Chondrocyte (in vitro differentiated cells): ENCODE measurements at places on chromosomes 5 and 9. TPM values are rescaled to one million over a fixed set of nuclear protein-coding genes. Genes with fewer than 3 reads are reported as not detected.

Gene THBS4
- 0.28 to 1.6 TPM (median 0.75 TPM) in 3 replicates for total RNA-seq

Gene FGF10
- not detected in 3 replicates for total RNA-seq

DNA sequence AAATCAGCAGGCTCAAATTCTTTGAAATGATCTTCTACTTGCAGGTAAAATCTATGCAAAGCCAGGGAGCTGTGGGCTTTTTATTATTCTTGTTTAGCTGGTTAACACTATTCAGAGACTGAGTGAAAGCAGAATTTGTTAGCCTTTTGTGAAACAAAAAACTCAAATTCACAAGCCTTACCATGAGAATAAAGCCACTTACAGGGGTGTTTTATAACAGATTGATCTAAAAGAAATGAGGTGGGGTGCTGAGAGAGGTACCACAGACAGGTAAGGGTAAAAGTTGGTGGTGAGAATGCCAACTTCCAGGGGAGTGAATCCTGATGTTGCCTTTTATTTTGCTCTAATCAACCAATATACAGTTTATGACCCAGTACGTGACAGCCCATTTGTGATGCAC is 1585.6 kb downstream of the EFNA5 start:
- no peak overlapping the region for H3K4me3 ChIP-seq
- no peaks in the 10 kb centered on the region for H3K36me3 ChIP-seq
- H3K27ac ChIP-seq: no peak overlapping the region

GRCh38 chr5:40071870-40072269 is 607.8 kb upstream of the PTGER4 start:
- no peak overlapping the region for H3K4me3 ChIP-seq
- no peak overlapping the region for H3K27ac ChIP-seq
- H3K4me1 ChIP-seq: no peaks in the 10 kb centered on the region
- peaks cover 21% of the 10 kb centered on the region for H3K27me3 ChIP-seq

DNA sequence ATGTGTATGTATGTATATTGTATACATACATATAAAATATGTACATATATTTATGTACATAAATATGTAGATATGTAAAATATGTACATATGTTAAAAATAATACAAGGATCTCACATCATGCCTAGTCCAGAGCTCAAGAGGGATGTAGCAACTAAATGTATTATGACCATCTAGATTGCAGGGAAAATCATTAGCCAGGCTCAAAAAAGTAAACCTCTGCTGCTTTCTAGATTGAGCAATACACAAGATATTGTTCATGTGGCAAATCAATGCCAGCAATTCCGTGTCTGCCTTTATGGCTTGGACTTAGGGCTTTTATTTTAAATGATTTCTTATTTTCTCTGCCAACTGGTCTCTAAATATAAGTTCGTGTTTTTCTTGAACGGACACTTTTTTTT is 65.2 kb downstream of the RAI14 start:
- H3K36me3 ChIP-seq: peaks cover 7% of the 10 kb centered on the region
- DNase-seq: no peak
- no peak overlapping the region for H3K4me3 ChIP-seq
- no peaks in the 10 kb centered on the region for H3K27me3 ChIP-seq

- no peaks in the 10 kb centered on the region for H3K36me3 ChIP-seq
- H3K4me3 ChIP-seq: no peak overlapping the region
- H3K27ac ChIP-seq: no peak overlapping the region
- DNase-seq: no peak
Observed at GRCh38 chr9:95438561-95439357, 78.0 kb downstream of the PTCH1 start.

DNA sequence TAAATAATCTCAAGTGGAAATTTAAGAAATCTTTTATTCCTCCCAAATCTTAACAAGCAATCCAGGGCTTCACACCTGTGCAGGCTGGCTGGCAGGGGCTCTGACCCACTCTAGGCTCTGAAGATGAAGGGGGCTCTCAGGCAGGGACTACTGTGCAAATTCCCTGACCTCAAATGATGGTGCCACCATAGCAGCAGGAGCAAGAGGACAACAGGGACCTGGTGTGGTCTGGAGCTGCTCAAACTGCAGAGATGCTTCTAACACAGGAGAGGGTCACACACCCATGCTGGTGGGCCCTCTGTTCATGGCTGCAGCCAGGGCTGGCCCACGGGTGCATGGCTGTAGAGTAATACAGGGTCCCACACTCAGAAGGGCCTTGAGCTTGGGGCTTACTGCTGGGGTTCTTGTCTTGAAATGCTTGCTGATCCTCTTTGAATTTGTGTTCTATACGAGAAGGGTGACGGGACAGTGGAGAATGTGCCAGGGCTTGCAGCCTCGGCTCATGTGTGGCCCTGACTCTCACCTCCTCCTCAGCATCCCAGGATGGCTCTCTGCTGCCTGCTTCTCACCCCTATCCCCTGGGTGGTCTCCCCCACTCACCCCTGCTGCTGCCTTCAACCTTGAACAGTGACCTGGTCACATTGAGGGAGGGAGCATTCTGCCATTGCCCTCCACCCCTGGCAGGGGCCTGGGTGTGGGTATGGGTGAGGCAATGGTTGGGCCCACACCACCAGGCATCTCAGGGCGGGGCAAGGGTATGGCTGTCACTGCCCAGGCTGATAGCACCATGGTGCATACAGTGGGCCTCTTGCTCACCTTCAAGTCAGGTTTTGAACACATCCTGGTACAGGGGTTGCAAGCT is 191.7 kb downstream of the FSTL4 start:
- no peak for DNase-seq
- H3K36me3 ChIP-seq: no peaks in the 10 kb centered on the region
- H3K4me1 ChIP-seq: peaks cover 9% of the 10 kb centered on the region
- no peak overlapping the region for H3K4me3 ChIP-seq
- no peak overlapping the region for H3K27ac ChIP-seq

- no peaks in the 10 kb centered on the region for H3K4me1 ChIP-seq
- no peaks in the 10 kb centered on the region for H3K36me3 ChIP-seq
- H3K27ac ChIP-seq: no peak overlapping the region
- no peak for DNase-seq
- H3K27me3 ChIP-seq: peaks cover 18% of the 10 kb centered on the region
Observed at GRCh38 chr9:135612981-135613910, 26.1 kb downstream of the GLT6D1 start.

- peak; percentile 56 for DNase-seq
- H3K27ac ChIP-seq: no peak overlapping the region
- H3K27me3 ChIP-seq: no peaks in the 10 kb centered on the region
- H3K36me3 ChIP-seq: peaks cover 15% of the 10 kb centered on the region
Observed at GRCh38 chr5:134577796-134578577, 52.5 kb downstream of the JADE2 start.

Gene SPINK4
- not detected in 3 replicates for total RNA-seq

DNA sequence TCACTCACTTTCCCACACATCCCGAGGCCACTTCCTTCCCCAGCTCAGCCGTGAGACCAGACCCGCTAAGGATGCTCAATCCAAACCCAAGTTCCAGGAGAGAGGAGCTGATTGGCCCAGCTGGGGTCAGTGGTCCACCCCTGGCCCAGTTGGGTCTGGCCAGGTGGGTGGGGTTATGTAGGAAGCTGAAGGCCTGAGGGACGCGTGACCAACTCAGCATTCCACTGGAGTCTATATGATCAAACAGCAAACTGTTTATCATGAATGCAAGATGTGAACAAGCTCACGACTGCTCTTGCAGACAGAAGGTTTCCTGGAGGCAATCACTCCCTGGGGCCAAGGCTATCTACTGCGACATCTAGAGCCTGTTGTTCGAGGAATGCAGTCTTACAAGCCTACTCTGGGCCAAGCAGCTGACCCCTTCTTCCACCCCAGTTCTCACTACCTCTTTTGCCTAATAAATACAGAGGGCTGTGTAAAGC is 4.9 kb upstream of the RAPGEF1 start:
- H3K27me3 ChIP-seq: no peaks in the 10 kb centered on the region
- no peaks in the 10 kb centered on the region for H3K36me3 ChIP-seq
- H3K27ac ChIP-seq: no peak overlapping the region
- no peak overlapping the region for H3K4me3 ChIP-seq
- H3K4me1 ChIP-seq: no peaks in the 10 kb centered on the region
- DNase-seq: no peak

Gene ADAMTSL1
- total RNA-seq: 0.41 to 2.0 TPM (median 1.0 TPM) in 3 replicates

DNA sequence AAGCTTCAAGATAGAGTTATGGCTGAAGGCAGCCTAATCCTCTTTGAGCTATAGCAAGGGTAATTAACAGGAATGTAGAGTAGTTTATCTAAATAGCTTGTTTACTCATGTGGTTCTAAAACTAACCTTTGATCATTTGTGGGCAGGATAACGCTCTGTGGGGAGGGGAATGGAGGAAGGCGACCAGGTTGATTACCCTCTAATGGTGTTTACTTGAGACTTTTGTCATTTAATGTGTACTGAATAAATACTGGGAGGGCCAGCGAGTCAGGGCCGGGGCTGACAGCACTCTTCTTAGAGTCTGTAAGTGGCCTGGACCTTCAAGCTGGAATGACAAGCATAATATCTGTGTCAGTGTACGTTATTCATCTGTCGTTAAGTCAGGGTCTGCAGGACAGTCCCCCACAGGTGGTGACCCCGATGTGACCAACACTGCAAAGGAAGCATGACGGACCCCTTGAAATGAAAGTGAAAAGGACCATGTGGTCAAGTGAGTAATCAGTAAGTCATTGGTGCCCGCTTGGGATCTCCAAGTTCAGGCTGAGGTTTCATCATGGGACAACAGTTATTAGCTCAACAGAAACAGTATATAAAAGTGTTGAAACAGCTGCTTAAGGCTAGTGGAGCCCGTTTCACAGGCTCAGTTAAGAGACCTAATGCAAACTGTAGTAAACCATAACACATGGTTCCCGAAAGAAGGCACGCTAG is 162.6 kb downstream of the CPLANE1 start:
- H3K4me1 ChIP-seq: peaks cover 6% of the 10 kb centered on the region
- no peak overlapping the region for H3K4me3 ChIP-seq
- peaks cover 9% of the 10 kb centered on the region for H3K36me3 ChIP-seq
- DNase-seq: no peak
- no peak overlapping the region for H3K27ac ChIP-seq
- H3K27me3 ChIP-seq: no peaks in the 10 kb centered on the region

- no peak overlapping the region for H3K27ac ChIP-seq
- H3K36me3 ChIP-seq: no peaks in the 10 kb centered on the region
- DNase-seq: no peak
Observed at GRCh38 chr9:132244582-132245455, 83.0 kb downstream of the NTNG2 start.

Gene PCA3
- total RNA-seq: not detected in 3 replicates

- DNase-seq: no peak
- peak overlapping the region; percentile 94 for H3K27ac ChIP-seq
- peak overlapping the region; percentile 31 for H3K4me3 ChIP-seq
Observed at GRCh38 chr9:120916588-120916987, 10.0 kb downstream of the TRAF1 start.

GRCh38 chr9:89732295-89732938 is 127.6 kb downstream of the GADD45G start:
- peaks cover 20% of the 10 kb centered on the region for H3K27me3 ChIP-seq
- no peaks in the 10 kb centered on the region for H3K4me1 ChIP-seq
- H3K36me3 ChIP-seq: no peaks in the 10 kb centered on the region
- peak overlapping the region; percentile 32 for H3K27ac ChIP-seq
- DNase-seq: no peak

Gene ASPN
- 335 to 385 TPM (median 376 TPM) in 3 replicates for total RNA-seq

Gene HRCT1
- 7.2 to 16.6 TPM (median 7.8 TPM) in 3 replicates for total RNA-seq

DNA sequence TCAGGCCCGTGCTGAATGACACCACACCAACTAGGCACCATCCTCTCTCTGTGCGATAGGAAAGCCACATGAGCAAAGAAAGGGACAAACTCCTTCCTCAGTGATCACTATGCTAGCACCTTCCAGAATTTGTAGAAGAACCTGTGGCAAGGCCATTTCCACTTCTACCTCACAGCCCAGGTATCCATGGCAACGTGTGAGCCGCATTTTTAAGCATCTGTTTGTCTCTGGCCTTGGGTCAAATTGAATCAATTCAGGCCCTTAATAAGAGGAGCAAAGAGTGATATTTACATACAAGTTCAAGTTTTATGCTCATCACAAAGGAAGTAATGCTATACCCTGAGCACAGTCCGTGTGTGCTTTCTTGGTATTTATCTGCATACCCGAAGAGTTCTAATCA is 179.3 kb downstream of the SLC12A2 start:
- DNase-seq: no peak
- peaks cover 44% of the 10 kb centered on the region for H3K36me3 ChIP-seq
- peaks cover 15% of the 10 kb centered on the region for H3K4me1 ChIP-seq
- H3K27ac ChIP-seq: no peak overlapping the region

GRCh38 chr9:133939845-133940244 is 52.3 kb downstream of the VAV2 start:
- peaks cover 16% of the 10 kb centered on the region for H3K4me1 ChIP-seq
- peak; percentile 73 for DNase-seq
- no peaks in the 10 kb centered on the region for H3K27me3 ChIP-seq

DNA sequence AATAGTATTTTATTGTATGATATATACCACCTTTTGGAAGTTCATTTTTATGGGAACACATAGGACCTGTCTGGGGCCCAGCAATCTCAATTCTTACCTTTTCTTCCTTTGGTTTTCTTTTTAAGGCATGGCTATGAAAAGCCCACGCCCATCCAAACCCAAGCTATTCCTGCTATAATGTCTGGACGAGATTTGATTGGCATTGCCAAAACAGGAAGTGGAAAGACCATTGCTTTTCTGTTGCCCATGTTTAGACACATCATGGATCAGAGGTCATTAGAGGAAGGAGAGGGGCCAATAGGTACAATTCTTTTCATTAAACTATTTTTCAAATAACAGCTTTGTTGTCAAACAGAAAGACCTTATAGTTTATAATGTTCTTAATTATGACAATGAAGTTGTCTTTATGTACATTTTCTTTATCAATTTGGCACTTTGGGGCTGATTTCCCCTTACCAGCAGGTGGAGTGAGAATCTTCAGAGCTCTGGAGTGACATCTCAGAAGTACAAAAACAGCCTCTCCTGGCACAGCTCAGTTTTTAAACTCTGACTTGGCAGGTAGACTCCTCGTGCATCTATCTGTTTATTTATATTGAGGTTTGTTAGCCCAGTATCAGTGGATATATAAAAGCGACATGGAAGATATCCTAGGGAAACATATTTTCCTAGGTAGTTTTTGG is 25.8 kb downstream of the DDX46 start:
- H3K4me3 ChIP-seq: no peak overlapping the region
- peaks cover 22% of the 10 kb centered on the region for H3K36me3 ChIP-seq
- H3K27me3 ChIP-seq: no peaks in the 10 kb centered on the region
- no peaks in the 10 kb centered on the region for H3K4me1 ChIP-seq

GRCh38 chr9:106653213-106653612 is 209.8 kb upstream of the ZNF462 start:
- no peak overlapping the region for H3K27ac ChIP-seq
- no peak for DNase-seq
- no peak overlapping the region for H3K4me3 ChIP-seq
- H3K36me3 ChIP-seq: no peaks in the 10 kb centered on the region
- no peaks in the 10 kb centered on the region for H3K27me3 ChIP-seq
- H3K4me1 ChIP-seq: peaks cover 10% of the 10 kb centered on the region

- H3K27ac ChIP-seq: peak overlapping the region; percentile 29
- no peak for DNase-seq
- no peak overlapping the region for H3K4me3 ChIP-seq
- H3K36me3 ChIP-seq: no peaks in the 10 kb centered on the region
- H3K27me3 ChIP-seq: no peaks in the 10 kb centered on the region
Observed at GRCh38 chr5:130066644-130067043, 162.4 kb downstream of the CHSY3 start.

Gene NDUFAF2
- 32.9 to 33.8 TPM (median 33.0 TPM) in 3 replicates for total RNA-seq

DNA sequence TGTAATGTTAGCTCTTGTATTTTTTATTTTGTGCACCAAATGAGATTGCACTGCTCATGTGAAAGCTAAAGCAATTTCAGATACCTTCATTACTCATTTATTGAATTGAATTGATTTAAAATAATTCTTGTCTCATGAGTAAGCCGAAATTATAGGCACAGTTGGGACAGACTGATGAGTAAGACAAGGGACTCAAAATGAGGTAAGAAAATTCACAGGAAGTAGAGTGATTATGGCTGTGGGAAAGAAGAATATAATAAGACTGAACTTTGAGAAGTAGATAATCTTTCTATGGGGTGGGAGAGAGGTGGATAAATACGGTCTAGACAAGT is 51.1 kb downstream of the NUDT12 start:
- peak overlapping the region; percentile 82 for H3K27ac ChIP-seq
- peaks cover 5% of the 10 kb centered on the region for H3K36me3 ChIP-seq
- H3K27me3 ChIP-seq: no peaks in the 10 kb centered on the region
- peaks cover 29% of the 10 kb centered on the region for H3K4me1 ChIP-seq
- DNase-seq: no peak
